ENCODE measurements at places on chromosomes 13 and 19.
A peak's percentile ranks its signal among the peaks of the same experiment; 100 is the strongest.

- H3K27ac ChIP-seq = no peak overlapping the region
- H3K36me3 ChIP-seq = no peaks in the 10 kb centered on the region
- no peak for DNase-seq
- peaks cover 46% of the 10 kb centered on the region for H3K27me3 ChIP-seq
- H3K4me1 ChIP-seq = no peaks in the 10 kb centered on the region
Measured at GRCh38 chr13:29722415-29722814, 126.9 kb upstream of the SLC7A1 start.

DNA sequence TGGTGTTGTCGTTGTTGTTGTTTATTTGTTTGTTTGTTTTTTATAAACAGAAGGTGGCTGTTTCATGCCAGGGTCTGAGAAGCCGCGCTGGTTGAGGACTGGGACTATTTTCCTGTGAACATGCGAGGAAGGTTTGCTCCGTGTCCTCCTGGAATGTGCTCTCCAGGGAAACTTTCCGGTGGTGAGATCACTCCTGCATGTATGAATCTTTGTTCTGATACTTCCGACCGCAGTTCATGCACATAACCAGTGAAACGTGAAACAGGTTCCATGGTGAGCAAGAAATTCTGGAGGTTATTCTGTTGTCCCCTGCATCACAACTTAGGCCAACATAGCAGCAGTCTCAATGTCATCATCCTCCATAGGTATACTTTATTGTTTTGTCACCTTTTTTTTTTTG, 187.6 kb upstream of the ARGLU1 start:
- no peaks in the 10 kb centered on the region for H3K27me3 ChIP-seq
- no peak overlapping the region for H3K4me3 ChIP-seq

GRCh38 chr13:98879127-98879520, 98.7 kb downstream of the DOCK9 start:
- no peaks in the 10 kb centered on the region for H3K27me3 ChIP-seq
- no peak overlapping the region for H3K27ac ChIP-seq
- peaks cover 47% of the 10 kb centered on the region for H3K36me3 ChIP-seq
- no peak overlapping the region for H3K4me3 ChIP-seq
- no peak for DNase-seq

- no peak for DNase-seq
- no peak overlapping the region for H3K4me3 ChIP-seq
- no peak overlapping the region for H3K27ac ChIP-seq
- peaks cover 93% of the 10 kb centered on the region for H3K27me3 ChIP-seq
Measured at GRCh38 chr19:40553885-40554857, 22.5 kb upstream of the SHKBP1 start.

- peaks cover 26% of the 10 kb centered on the region for H3K4me1 ChIP-seq
- H3K4me3 ChIP-seq = no peak overlapping the region
- DNase-seq = no peak
- peaks cover 1% of the 10 kb centered on the region for H3K36me3 ChIP-seq
Measured at GRCh38 chr13:83980331-83980730, 98.1 kb upstream of the SLITRK1 start.

DNA sequence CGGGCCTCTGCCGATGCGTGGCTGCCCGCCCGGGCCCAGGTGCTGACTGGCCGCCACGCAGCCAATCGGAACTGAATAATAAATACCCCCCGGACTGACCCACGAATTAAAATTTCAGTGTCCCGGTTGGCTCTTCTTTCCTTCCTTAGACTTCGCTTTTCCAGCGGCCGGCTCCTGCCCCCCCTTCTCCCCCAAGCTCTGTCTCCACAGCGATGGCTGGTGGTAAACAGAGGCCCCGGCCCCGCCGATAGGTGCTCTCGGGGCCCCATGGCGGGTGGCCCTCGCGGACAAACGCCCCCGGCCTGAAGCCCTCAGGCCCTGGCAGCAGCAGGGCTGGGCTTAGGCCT, 2.6 kb downstream of the ZBTB7A start:
- no peaks in the 10 kb centered on the region for H3K27me3 ChIP-seq
- H3K4me3 ChIP-seq = peak overlapping the region; percentile 83
- peak overlapping the region; percentile 79 for H3K27ac ChIP-seq
- peaks cover 25% of the 10 kb centered on the region for H3K4me1 ChIP-seq

GRCh38 chr13:80642641-80643040, 301.7 kb upstream of the SPRY2 start:
- DNase-seq = no peak
- H3K4me3 ChIP-seq = no peak overlapping the region
- no peaks in the 10 kb centered on the region for H3K36me3 ChIP-seq
- H3K27ac ChIP-seq = no peak overlapping the region
- H3K4me1 ChIP-seq = no peaks in the 10 kb centered on the region

DNA sequence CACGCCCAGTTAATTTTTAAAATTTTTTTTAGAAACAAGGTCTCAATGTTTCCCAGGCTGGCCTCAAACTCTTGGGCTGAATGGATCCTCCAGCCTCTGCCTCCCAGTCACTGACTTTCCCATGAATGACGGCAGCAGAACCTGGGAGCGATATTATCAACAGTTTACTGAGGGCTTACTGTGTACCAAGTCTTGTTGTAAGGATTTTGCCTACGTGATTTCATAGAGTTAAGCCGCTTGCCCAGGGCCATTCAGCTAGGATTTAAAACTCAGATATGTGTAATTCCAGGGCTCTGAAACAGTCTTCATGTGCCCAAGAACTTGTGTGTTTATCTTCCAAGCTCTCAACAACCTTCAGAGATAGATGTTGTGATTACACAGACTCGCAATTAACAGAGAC, 6.0 kb upstream of the KXD1 start:
- no peaks in the 10 kb centered on the region for H3K27me3 ChIP-seq
- no peak for DNase-seq
- H3K36me3 ChIP-seq = no peaks in the 10 kb centered on the region
- no peak overlapping the region for H3K27ac ChIP-seq
- no peak overlapping the region for H3K4me3 ChIP-seq

GRCh38 chr13:31121379-31122140, 40.1 kb downstream of the HSPH1 start:
- DNase-seq = no peak
- peaks cover 94% of the 10 kb centered on the region for H3K27me3 ChIP-seq
- no peaks in the 10 kb centered on the region for H3K36me3 ChIP-seq

DNA sequence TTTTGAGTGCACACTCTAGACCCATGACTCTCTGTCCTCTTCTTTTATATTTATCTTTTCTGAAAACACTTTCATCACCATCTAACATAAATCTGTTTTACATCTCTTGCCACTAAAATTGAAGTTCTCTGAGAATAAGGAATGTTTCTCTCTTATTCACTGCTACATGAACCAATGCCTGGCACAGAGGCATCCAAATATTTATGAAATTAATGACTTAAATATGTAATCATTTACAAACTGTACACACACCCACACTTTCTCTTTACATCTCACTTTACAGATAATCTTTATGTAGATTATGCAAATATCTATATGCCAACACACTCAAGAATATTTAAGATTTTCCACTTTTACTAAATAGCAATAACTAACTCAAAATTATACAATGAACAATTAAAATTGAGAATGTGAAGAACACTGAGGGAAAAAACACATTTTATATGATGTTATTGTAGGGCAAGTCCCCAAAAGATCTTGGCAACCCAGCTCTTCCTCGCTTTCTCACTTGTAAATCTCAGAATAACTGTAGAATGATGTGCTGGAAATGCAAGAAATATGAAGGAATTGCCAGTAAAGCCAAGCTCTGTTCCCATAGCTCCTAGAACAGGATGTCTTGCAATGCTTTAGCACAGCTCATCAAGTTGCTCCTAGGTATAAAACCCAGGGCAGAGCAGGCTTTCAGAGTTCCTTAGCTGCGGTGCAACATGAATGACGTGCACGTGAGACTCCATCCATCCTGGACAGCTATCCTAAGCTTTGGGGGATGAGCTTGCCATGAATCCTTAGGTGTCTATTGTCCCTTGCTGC, 50.7 kb downstream of the UGGT2 start:
- no peak overlapping the region for H3K4me3 ChIP-seq
- H3K27ac ChIP-seq = no peak overlapping the region
- no peak for DNase-seq
- H3K27me3 ChIP-seq = no peaks in the 10 kb centered on the region
- H3K4me1 ChIP-seq = no peaks in the 10 kb centered on the region

GRCh38 chr19:42176990-42177685, 40.3 kb downstream of the DEDD2 start:
- peaks cover 7% of the 10 kb centered on the region for H3K36me3 ChIP-seq
- H3K4me1 ChIP-seq = peaks cover 14% of the 10 kb centered on the region
- DNase-seq = peak; percentile 57
- no peaks in the 10 kb centered on the region for H3K27me3 ChIP-seq
- no peak overlapping the region for H3K27ac ChIP-seq

DNA sequence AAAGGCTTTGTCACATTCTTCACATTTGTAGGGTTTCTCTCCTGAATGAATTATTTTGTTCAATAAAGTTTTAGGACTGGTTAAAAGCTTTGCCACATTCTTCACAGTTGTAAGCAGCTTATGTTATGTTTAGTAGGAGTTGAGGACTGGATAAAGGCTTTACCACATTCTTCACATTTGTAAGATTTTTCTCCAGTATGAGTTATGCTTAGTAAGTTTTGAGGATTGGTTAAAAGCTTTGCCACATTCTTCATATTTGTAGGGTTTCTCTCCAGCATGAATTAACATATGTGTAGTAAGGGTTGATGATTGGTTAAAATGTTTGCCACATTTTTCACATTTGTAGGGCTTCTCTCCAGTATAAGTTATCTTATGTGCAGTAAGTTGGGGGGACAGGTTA, 79.9 kb downstream of the ZNF431 start:
- H3K27ac ChIP-seq = no peak overlapping the region
- no peaks in the 10 kb centered on the region for H3K4me1 ChIP-seq
- peaks cover 1% of the 10 kb centered on the region for H3K36me3 ChIP-seq
- no peak overlapping the region for H3K4me3 ChIP-seq
- DNase-seq = no peak
- peaks cover 23% of the 10 kb centered on the region for H3K27me3 ChIP-seq

DNA sequence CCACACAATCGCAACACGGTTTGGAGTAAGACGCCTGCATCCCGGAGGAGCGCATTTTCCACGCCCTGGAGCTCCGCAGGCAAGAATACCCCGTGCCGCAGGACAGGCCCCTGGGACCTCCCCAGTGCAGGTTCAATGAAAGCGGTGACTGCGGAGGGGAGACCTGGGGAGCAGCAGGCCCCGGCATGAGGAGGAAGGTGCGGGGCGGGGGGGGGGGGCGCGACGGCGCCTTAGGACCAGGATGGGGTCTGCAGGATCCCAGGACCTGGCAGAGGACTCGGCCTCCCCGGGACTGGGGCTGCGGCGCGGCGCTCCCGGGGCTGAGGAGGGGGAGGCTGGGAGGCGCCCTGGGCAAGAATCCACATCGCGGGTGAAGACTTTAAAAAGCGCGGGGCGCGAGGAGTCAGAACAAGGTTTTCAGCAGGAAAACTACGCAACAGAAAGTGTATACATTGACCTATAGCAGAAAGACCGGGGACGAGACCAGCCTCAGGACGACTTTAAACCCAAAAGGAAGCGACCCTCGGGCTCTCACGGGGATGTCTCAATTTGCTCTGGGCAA, 432 bp downstream of the ZNF611 start:
- H3K4me1 ChIP-seq = peaks cover 13% of the 10 kb centered on the region
- peak overlapping the region; percentile 71 for H3K27ac ChIP-seq
- peak overlapping the region; percentile 77 for H3K4me3 ChIP-seq
- no peak for DNase-seq
- no peaks in the 10 kb centered on the region for H3K27me3 ChIP-seq
- H3K36me3 ChIP-seq = peaks cover 10% of the 10 kb centered on the region

GRCh38 chr13:49494645-49495044, 1.1 kb upstream of the PHF11 start:
- no peaks in the 10 kb centered on the region for H3K27me3 ChIP-seq
- peaks cover 14% of the 10 kb centered on the region for H3K36me3 ChIP-seq
- peak overlapping the region; percentile 81 for H3K27ac ChIP-seq
- H3K4me3 ChIP-seq = peak overlapping the region; percentile 91

DNA sequence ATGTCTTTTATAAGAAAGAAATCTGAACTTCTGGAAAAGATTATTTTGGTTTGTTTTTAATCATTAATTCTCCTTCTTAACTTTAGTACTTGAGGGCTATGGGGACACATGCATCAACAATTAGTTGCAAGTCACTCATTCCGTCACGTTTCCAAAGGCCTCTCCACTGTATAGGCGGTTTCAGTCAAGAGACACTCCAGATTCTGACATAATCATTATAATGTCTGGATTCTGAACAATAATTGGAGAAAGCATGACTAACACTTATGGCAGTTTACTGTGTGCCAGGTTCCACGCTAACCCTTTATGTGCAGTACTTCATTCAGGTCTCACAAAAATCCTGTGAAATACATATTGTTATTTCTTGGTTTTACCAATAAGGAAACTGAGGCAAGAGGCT, 71.9 kb downstream of the TNFRSF19 start:
- no peak for DNase-seq
- H3K36me3 ChIP-seq = no peaks in the 10 kb centered on the region
- no peak overlapping the region for H3K27ac ChIP-seq
- H3K27me3 ChIP-seq = peaks cover 18% of the 10 kb centered on the region
- H3K4me3 ChIP-seq = no peak overlapping the region

DNA sequence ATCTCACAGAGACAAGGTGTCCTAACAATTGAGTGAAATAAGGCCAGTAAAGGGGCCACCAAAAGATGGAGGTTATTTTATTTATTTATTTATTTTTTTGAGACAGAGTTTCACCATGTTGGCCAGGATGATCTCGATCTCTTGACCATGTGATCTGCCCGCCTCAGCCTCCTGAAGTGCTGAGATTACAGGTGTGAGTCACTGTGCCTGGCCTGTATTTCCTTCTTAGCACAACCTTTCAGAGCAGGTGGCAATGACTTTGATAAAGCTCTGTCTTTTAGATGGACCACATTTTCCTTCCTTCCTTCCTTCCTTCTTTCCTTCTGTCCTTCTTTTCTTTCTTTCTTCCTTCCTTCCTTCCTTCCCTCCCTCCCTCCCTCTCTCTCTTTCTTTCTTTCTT, 11.0 kb upstream of the DOCK6 start:
- DNase-seq = no peak
- H3K4me1 ChIP-seq = no peaks in the 10 kb centered on the region
- H3K27ac ChIP-seq = no peak overlapping the region
- no peak overlapping the region for H3K4me3 ChIP-seq

DNA sequence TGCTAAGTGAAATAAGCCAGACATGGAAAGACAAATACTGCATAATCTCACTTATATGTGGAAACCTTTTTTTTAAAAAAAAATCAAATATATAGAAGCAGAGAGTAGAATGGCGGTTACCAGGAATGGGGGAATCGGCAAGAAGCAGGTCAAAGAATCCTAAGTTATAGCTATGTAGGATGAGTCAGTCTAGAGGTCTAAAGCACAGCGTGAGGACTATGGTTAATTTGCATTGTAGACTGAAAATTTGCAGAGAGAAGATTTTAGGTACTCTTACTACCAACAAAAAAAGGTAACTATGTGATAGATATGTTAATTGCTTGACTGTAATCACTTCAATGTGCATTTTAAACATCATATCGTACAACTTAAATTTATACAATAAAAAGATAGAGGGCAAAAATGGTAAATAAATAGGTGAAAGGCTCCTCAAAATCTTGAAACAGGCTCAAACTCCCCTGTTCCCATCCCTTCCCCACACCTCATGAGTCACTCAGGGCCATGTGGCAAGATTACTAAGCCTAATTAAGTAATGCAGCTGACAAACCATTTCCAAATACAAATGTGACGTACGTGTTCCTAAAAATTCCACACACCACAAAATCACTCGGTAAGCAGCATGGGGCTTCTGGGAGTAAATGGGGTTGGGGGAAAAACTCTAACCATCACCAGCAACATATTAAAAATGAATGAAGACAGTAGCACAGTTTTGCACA, 159.0 kb downstream of the USP12 start:
- no peak overlapping the region for H3K27ac ChIP-seq
- peaks cover 10% of the 10 kb centered on the region for H3K27me3 ChIP-seq
- H3K36me3 ChIP-seq = no peaks in the 10 kb centered on the region
- no peaks in the 10 kb centered on the region for H3K4me1 ChIP-seq
- DNase-seq = no peak

- no peak for DNase-seq
- H3K27ac ChIP-seq = no peak overlapping the region
- H3K27me3 ChIP-seq = no peaks in the 10 kb centered on the region
- no peak overlapping the region for H3K4me3 ChIP-seq
Measured at GRCh38 chr19:17393002-17393401, 994 bp downstream of the CCDC194 start.

All from central memory CD8-positive, alpha-beta T cell (primary cell).